Activated CD4-positive, alpha-beta T cell treated with anti-CD3 and anti-CD28 coated beads, Interleukin-2, amount 50 U/mL, for 4 hours (primary cell): ENCODE measurements at places on chromosomes 16 and 17.

GRCh38 chr17:9109933-9110332 lies 88.6 kb downstream of the NTN1 start:
- no peak for DNase-seq

- peak; percentile 46 for DNase-seq
Measured at GRCh38 chr17:40122999-40123810, 1.4 kb downstream of the MSL1 start.

DNA sequence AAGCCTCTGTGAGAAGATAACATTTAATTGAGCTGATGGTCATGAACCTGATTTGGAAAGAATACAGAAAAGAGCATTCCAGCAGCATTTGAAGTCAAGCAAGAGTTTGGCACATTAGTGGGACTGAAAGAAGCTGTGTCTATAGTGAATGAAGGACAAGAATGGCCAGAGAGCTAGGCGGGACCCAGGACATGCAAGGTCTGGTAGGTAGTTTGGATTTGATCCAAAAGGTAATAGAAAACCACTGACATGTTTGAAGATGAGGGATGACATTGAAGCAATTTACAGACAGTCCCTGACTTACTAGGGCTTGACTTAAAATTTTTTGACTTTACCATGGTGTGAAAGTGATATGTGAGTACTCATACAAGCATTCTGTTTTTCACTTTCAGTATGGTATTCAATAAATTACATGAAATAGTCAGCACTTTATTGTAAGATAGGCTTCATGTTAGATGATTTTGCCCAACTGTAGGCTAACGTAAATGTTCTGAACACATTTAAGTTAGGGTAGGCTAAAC lies 7.6 kb downstream of the CYB5B start:
- no peak for DNase-seq

DNA sequence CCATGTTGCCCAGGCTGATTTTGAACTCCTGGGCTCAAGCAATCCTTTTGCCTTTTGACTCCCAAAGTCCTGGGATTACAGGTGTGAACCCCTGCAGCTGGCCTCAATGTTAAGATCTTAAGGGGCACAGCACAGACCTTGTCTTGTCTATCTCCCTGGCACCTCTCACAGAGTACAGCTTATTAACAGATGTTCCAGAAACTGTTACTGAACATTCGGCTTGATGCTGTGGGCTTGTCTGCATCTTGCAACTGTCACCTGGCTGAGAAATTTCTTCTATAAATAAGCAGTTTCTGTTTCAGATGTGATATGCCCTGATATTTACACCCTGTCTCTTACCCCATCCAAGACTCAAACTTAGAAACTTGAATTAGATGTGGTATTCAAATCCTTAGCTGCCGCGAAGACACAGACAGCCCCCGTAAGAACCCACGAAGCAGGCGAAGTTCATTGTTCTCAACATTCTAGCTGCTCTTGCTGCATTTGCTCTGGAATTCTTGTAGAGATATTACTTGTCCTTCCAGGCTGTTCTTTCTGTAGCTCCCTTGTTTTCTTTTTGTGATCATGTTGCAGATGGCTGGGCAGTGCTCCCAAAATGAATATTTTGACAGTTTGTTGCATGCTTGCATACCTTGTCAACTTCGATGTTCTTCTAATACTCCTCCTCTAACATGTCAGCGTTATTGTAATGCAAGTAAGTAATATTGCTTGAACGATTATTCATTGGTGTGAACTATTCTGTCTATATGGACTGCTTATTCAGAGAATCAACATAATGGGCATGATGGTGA lies at the start of gene TNFRSF17:
Gene TNFRSF17 (plus strand): TSS at position 450 of the 791 bp plus-strand sequence. CDS start 115 bp downstream, at position 565.
- no peak for DNase-seq

- DNase-seq = no peak
Measured at GRCh38 chr16:54720259-54720658, 210.4 kb upstream of the IRX5 start.

GRCh38 chr16:52050418-52050817 lies 496.5 kb downstream of the TOX3 start:
- no peak for DNase-seq

DNA sequence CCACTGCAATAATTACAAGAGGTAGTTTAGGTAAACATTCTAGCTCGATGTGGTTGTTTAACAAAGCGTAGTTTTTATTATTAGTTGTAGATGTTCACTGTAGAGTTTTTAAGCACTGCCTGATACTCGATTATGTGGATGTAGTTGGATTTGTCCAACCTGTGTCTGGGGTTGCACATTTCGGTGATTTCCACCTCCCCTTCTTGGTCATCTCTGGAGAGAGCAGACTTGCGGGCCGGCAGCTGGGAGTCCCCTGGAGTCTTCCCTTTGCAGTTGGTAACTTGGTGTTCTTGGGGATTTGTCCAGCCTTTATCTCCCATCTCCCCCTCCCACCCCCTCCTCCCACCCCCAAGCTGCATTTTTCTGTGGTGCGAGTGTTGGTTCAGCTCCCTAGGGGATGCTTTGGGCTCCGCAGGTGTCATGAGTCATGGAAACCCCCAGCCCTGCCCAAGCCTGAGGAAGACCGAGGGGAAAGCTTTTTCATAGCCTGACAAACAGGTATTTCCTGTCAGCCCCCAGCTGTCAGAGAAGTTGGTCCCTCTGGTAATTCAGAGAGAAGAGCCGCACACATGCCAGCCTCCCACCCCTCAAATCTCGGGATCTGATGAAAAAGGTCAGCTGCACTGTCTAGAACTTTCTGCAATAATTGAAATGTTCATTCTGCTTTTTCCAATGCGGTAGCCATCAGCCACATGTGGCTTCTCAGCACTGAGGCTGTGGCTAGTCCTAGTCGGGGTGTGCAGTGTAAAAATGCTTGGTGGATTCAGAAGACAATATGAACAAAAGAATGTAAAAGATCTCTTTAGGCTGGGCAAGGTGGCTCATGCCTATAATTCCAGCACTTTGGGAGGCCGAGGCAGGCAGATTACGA lies 50.3 kb downstream of the KSR1 start:
- DNase-seq = no peak

DNA sequence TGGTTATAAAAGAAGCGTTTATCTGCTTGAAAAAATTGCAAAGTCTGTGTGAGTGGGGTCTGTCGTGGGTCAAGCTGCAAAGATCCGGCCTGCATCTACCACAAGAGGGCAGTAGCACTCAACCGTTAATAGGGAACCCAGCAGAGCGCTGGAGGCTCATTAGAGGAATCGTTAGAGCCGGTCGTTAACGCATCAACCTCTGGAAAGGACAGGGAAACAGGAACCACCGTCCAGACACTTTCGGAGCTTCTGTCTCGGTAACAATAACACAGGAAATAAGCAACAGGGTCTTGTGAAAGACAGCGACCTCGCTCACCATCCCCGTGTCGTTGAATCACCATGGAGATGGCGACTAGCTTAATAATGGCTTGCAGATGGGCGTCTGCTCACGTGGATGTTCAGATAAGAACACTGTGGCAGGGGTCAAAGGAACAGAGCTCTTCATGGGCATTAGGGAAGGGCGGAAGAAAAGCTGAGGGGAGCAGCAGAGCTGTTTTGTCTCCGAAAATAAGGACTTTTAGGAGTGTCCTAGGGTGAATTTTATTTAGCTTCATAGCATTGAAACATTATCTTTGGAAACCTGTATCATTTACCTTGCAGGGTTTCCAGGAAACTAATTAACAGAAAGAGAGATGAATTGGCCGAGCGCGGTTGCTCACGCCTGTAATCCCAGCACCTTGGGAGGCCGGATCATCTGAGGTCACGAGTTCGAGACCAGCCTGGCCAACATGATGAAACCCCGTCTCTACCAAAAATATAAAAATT lies 11.9 kb upstream of the NSRP1 start:
- peak; percentile 66 for DNase-seq

DNA sequence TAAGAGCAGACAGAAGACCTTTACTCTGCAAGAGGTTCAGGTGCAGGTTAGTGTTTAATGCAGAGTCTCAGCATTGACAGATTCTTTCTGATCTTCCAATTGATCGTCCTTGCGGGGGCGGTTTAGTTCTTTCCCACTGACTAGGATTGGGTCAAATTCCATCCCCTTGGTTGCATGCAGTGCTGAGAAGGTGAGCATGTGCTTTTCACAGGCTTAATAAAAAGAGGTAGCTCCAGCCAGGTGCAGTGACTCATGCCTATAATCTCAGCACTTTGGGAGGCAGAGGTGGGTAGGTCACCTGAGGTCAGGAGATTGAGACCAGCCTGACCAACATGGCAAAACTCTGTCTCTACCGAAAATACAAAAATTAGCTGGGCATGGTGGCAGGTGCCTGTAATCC lies 7.5 kb upstream of the ITGAD start:
- DNase-seq = no peak

DNA sequence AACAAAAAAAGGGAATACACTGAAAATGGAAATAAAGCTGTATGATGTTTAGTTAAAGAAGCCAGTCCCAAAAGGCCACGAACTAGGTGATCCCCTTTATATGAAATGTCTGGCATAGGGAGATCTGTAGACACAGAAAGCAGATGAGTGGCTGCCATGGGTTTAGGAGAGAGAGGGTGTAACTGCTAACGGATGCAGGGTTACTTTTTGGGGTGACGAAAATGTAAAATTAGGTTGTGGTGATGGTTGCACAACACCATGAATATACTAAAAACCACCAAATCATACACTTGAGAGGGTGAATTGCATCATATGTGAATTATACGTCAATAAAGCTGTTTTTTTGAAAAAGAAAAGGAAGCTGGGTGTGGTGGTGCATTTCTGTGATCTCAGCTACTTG lies 99.6 kb downstream of the ADCY9 start:
- DNase-seq = no peak

DNA sequence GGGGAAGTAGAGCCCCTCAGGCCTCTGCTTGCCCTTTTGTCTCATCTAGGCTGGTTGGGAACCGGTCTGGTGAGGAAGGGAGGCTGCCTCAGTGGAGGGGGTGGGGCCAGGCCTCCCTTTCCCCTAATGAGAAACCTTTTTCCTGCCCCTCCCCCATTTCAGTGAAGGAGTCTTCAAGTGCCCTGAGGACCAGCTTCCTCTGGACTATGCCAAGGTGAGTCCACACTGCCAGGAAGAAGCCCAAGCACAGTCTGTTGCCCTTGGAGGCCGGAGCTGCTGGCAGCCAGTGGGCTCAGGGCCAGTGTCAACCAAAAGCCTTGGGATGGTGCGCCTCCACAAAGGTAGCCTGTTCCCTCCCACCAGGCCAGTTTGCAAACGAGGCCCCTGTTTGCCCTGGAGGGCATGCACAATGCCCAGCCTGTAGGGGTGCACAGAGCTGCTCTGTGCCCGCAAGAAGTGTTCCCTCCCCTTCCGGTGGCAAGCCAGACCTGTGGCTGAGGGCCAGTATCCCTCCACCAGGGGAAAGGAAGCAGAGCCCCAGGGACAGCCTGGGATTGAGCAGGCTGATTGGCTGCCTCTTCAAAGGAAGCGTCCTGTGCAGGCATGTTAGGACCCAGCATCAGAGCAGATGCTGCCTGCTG lies 3.4 kb downstream of the TRAF4 start:
- DNase-seq = no peak

GRCh38 chr16:88596483-88596882 lies 26.3 kb downstream of the ZC3H18 start:
- no peak for DNase-seq

DNA sequence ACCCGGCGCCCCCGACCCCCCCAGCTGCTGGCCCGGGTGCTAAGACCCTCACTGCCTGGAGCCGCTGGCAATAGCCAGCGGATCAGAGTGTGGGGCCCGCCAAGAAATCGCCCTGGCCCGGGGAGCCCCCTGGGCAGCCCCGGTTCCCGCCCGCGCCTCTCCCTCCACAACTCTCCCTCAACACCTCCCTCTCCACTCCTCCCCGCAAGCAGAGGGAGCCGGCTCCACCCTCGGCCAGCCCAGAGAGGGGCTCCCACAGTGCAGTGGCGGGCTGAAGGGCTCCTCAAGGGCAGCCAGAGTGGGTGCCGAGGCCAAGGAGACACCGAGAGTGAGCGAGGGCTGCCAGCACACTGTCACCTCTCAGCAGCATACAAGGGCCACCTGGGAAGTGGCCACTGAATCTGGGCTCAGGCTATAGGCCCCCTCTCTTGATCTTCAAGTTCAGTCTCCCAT lies 385.5 kb downstream of the SEC14L1 start:
- no peak for DNase-seq

GRCh38 chr16:24463196-24463945 lies 76.0 kb upstream of the RBBP6 start:
- DNase-seq = no peak

DNA sequence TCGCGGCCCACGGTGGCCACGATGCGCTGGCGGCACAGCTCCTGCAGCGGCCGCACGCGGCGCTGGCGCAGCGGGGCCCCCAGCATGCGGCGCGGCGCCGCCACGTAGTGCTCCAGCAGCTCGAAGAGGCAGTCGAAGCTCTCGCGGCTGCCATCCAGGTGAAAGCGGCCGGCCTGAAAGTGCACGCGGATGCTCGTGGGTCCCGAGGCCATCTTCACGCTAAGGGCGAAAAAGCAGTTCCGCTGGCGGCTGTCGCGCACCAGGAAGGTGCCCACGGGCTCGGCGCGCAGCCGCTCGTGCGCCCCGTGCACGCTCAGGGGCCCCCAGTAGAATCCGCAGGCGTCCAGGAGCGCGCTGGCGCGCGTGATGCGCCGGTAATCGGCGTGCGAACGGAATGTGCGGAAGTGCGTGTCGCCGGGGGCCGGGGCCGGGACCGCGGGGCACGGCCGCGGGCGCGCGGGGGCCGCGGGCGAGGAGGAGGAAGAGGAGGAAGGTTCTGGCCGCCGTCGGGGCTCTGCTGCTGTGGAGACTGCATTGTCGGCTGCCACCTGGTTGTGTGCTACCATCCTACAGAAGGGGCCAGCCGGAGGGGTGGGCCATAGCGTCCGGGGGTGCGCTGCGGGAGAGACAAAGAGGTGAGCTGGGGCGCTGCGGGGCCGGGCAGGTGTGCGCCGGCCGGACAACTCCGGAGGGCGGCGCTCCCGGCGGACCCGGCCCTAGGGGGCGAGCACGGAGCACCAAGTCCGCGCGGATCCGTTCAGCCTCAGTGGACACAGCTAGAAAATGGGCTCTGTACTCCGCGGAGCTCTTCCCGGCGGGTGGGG lies 879 bp downstream of the SOCS1 start:
- DNase-seq = peak; percentile 52

GRCh38 chr16:51869176-51869575 lies 677.8 kb downstream of the TOX3 start:
- DNase-seq = no peak
